ENCODE measurements at places on chromosomes 2 and 18. TPM values are rescaled to one million over a fixed set of nuclear protein-coding genes. Genes with fewer than 3 reads are reported as not detected.

ADCYAP1 gene
- not detected for polyA plus RNA-seq

DNAJC5G gene
- polyA plus RNA-seq: not detected

PAX8 gene
- 0.36 TPM for polyA plus RNA-seq

FLACC1 gene
- polyA plus RNA-seq: not detected

ALPI gene
- not detected for polyA plus RNA-seq

PSD4 gene
- polyA plus RNA-seq: 18.2 TPM

METTL4 gene
- polyA plus RNA-seq: 3.0 TPM

PREPL gene
- polyA plus RNA-seq: 8.0 TPM

HOXD8 gene
- not detected for polyA plus RNA-seq

SFTPB gene
- 0.18 TPM for polyA plus RNA-seq

KCNK3 gene
- not detected for polyA plus RNA-seq

UBE2F gene
- 117 TPM for polyA plus RNA-seq

KATNAL2 gene
- not detected for polyA plus RNA-seq

POTEJ gene
- polyA plus RNA-seq: not detected

MATN3 gene
- polyA plus RNA-seq: not detected

RAB6C gene
- not detected for polyA plus RNA-seq

STAMBP gene
- 26.0 TPM for polyA plus RNA-seq

CNDP1 gene
- not detected for polyA plus RNA-seq

C2orf66 gene
- not detected for polyA plus RNA-seq

ZRANB3 gene
- 3.5 TPM for polyA plus RNA-seq

CSRNP3 gene
- polyA plus RNA-seq: not detected

MFSD2B gene
- polyA plus RNA-seq: 0.46 TPM

COLEC12 gene
- polyA plus RNA-seq: 0.47 TPM

THSD7B gene
- not detected for polyA plus RNA-seq

Measured in CD14-positive monocyte (primary cell).